Activated B cell treated with CpG ODN at 0.5 μM for 24 hours (primary cell): ENCODE measurements at places on chromosomes 3 and 15. TPM values are rescaled to one million over a fixed set of nuclear protein-coding genes. Genes with fewer than 3 reads are reported as not detected.

Gene CTXN2
- total RNA-seq, result not detected in 2 replicates

Gene HHLA2
- total RNA-seq, result 1.00 and 1.1 TPM in 2 replicates

Gene PARP9
- total RNA-seq, result 45.9 and 50.8 TPM in 2 replicates

Gene LRRC57
- total RNA-seq, result 16.1 and 21.4 TPM in 2 replicates

Gene SLC25A36
- total RNA-seq, result 40.4 and 45.7 TPM in 2 replicates

Gene GOLGA6L7
- total RNA-seq, result not detected in 2 replicates

Gene CLDN16
- total RNA-seq, result not detected in 2 replicates

Gene GRAMD2A
- total RNA-seq, result not detected in 2 replicates

Gene CPNE4
- total RNA-seq, result not detected in 2 replicates

Gene ACAD11
- total RNA-seq, result 16.4 and 24.0 TPM in 2 replicates
